ENCODE measurements at places on chromosomes 13 and 19.

DNA sequence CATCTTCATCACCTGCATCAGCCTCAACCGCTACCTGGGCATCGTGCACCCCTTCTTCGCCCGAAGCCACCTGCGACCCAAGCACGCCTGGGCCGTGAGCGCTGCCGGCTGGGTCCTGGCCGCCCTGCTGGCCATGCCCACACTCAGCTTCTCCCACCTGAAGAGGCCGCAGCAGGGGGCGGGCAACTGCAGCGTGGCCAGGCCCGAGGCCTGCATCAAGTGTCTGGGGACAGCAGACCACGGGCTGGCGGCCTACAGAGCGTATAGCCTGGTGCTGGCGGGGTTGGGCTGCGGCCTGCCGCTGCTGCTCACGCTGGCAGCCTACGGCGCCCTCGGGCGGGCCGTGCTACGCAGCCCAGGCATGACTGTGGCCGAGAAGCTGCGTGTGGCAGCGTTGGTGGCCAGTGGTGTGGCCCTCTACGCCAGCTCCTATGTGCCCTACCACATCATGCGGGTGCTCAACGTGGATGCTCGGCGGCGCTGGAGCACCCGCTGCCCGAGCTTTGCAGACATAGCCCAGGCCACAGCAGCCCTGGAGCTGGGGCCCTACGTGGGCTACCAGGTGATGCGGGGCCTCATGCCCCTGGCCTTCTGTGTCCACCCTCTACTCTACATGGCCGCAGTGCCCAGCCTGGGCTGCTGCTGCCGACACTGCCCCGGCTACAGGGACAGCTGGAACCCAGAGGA, 2.6 kb downstream of the P2RY11 start:
- no peak for DNase-seq

DNA sequence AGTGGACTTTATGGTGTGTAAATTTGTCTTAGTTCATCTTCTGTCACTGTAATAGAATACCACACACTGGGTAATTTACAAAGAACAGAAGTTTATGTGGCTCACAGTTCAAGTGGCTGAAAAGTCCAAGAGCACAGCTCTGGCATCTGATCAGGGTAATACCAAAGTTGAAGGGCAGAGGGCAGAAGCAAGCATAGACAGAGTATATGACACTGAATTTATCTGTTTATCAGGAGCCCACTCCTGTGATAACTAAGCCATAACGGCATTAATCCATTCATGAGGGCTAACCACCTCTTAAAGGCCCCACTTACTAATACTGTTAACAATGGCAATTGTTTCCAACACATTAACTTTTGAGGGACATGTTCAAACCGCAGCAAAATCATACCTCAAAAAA, 4.0 kb upstream of the RFXAP start:
- DNase-seq: no peak

DNA sequence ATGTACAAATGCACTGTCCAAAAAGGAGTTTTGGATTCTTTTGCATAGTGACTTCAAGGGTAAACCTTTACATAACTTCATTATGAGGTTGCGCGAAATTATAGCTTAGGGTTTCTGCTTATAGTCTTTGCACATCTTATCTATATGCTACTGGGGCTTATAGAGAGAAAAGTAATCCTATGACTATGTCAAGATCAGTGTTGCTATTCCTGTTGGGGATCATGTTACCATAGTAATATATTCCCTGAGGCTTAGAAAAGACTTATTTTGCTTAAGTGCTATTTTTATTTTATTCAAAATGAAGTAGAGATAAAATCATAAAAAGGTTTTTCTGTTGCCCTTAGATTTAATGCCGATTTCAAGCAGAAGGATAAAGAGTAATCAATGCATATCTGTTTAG, 14.7 kb upstream of the POSTN start:
- no peak for DNase-seq

DNA sequence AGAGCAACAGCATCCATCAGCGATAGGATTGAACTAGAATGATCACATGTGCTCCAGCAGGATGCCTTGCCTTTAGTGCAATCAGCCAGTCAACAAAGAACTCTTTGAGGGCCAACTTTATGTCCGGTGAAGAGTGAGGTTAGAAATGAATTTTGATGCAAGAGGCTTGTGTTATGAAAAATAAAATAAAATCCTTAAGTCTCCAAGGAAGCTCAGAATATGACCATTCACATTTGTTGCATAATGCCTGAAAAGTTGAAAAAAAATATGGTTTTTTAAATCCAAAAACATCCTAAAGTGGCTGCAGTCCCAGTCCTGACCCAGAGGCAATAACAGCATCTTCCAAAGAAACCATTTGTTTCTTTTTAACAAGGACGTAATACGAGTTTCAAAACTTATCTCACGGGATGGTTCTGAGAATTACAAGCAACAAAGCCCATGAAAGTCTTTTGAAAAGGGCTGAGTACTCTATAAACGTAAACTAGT, 61.3 kb downstream of the DCLK1 start:
- no peak for DNase-seq

DNA sequence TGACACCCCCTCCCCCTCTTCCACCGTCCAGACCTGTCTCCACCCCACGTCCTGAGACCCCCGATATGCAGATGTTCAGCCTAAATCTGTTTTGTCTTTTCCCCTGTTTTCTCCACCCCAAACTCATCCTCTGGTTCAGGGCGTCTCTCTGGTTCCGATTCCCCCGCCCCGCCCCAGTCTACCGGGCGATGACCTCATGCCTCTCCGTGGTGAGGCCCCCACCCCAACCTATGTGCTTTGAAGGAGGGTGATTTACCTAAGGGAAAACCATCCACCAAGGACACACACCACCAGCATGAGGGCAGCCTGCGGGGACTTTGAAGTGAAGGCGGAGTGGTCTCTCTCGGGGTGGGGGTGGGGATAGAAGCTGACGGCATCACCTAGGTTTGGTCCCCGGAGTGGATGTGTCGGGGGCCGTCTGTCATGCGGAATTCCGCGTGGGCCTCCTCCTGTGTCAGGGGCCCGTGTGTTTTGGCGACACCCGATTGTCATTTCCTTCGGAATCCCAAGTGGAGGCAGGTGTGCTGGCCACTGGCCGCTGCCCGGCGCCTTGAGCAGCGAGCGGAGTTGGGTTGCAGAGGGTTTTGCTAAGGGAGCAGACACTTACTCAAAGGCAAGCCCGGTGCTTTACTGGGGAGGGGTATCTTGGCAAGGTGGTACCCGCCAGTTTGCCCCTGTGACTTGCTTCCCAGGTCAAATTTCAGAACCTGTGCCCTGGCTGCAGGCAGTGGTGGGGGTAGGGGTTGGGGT, 1.4 kb downstream of the FZR1 start:
- DNase-seq: no peak

DNA sequence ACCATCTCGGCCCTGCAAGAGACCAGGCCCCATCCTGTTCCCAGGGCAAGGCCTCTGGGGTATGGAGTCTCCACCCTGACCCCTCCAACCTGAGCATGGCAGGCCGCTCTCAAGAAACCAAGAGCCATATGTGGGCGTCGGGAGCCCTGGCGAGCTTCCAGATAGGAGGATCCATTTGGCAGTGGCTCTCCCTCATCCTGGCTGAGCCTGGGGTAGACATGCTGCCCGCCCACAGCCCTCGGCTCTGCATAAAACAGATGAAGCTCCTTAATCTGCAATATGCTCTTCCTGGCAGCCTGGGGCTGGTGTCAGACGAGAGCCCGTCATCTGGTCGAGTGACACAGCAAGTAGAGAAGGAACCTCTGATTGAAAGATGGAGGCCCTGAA, 6.1 kb downstream of the ATP13A1 start:
- no peak for DNase-seq

DNA sequence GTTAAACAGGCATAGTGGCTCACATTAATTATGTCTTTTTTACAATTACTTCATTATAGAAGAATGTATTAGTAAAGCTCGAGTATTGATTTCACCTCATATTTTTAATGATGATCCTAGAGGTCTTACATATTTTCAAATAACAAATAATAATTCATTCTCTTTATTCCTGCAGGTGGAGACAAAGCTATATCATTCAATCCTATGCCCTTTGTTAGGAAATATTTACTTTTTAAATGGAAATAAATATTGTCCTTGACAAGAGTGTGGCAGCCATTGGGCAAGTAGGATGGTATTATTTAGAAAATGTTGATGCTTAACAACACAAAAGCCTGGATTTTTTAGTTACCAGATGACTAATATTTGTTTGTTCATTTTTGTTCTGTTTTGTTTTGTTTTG, 127.6 kb downstream of the COG6 start:
- DNase-seq: no peak

- no peak for DNase-seq
These were observed 51.6 kb upstream of the POMP start for GRCh38 chr13:28607187-28607955.

- DNase-seq: no peak
These were observed 102.7 kb downstream of the RAB20 start for GRCh38 chr13:110458594-110459365.

DNA sequence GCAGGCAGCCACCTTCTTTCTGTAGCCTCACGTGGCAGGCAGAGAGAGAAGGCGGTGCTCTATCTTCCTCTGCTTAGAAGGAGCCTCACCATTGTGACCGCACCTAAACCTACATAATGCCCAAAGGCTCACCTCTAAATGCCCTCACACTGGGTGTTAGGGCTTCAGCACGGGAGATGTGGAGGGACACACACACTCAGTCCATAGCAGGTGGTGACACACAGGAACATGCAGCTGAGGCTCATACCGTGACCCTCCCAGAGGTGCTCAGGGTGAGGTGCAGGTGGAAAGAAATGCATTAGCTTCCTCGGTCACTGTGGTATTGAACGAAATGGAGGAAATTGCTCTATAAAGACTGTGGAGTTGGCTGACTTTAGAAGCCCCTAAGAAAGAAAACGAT, 37.7 kb upstream of the TUBGCP3 start:
- DNase-seq: no peak

- DNase-seq: no peak
These were observed 18.8 kb downstream of the MTRF1 start for GRCh38 chr13:41244556-41244955.

DNA sequence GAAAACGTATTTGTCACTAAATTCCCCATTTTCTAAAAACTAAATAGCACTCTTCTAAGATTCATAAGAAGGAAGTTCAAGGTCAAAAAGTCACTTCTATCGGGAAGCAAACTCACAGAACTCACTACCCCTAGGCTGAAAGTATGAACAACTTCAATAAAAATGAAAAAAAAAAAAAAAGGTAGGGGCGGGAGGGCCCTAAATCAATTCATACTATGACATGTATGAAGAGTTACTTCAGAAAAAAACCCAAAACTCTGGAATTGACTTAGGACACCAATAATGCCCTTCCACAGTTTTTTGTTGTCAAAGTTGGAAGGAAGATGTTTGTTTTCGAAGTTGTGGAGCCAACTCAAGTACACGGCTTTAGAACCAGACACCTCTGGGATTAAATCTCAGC, 1.1 kb downstream of the SUCLA2 start:
- no peak for DNase-seq

- peak; percentile 10 for DNase-seq
These were observed 67.8 kb downstream of the RXFP2 start for GRCh38 chr13:31807090-31807541.

DNA sequence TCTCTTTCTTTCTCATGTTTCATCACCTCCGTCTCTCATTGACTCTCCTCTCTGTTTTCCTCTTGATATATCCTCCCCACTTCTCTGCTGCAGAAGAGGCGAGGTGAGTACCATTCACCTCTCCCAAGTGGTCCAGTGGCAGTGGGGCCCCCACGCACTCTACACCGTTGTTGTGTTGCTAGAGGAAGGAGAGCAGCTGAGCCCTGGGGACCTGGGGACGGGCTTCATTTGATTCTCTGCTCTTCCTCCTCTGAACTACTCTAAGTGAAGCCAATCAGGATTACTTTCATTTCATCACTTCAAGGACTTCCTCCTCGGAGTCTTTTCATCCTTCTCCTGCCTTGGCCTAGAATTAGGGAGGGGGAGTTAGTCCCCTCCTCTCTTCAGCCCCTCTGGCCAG, 64.6 kb downstream of the CCNE1 start:
- no peak for DNase-seq

DNA sequence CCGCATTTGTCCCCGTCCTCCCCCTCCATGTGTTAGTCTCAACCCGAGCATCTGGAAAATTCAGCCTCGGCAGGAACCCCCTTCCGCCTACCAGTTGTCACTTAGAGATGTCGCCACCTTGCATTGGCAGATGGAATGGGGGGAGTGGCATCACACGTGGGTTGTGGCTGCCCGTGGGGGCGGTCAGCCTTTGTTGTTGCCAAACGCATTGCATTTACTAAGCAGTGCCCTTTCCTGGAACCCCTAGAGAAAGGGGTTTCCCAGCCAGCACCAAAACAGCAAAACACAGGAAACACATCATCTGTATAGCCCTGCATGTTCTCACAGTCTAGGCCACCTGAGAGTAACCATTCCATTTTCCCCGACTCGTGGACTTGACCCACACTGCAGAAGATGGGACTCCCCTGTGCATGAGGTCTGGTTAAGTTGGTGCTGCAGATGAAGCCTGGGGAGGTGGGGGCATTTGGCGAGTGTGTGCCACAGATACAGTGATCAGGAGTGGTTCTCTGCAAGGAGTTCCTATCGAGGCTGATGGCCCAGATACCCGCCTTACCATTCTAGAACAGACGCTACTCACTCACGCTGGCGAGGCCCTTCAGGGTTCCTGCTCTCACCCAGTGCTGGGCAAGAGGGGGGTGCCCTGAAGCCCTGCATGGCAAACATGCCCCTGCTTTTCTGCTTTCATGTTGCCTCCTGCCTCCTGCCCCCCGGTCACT, 38.3 kb downstream of the TMED1 start:
- peak; percentile 92 for DNase-seq

GRCh38 chr13:95099541-95099940, 201.7 kb downstream of the ABCC4 start:
- no peak for DNase-seq

GRCh38 chr13:31172535-31172934, 10.8 kb upstream of the HSPH1 start:
- DNase-seq: no peak

DNA sequence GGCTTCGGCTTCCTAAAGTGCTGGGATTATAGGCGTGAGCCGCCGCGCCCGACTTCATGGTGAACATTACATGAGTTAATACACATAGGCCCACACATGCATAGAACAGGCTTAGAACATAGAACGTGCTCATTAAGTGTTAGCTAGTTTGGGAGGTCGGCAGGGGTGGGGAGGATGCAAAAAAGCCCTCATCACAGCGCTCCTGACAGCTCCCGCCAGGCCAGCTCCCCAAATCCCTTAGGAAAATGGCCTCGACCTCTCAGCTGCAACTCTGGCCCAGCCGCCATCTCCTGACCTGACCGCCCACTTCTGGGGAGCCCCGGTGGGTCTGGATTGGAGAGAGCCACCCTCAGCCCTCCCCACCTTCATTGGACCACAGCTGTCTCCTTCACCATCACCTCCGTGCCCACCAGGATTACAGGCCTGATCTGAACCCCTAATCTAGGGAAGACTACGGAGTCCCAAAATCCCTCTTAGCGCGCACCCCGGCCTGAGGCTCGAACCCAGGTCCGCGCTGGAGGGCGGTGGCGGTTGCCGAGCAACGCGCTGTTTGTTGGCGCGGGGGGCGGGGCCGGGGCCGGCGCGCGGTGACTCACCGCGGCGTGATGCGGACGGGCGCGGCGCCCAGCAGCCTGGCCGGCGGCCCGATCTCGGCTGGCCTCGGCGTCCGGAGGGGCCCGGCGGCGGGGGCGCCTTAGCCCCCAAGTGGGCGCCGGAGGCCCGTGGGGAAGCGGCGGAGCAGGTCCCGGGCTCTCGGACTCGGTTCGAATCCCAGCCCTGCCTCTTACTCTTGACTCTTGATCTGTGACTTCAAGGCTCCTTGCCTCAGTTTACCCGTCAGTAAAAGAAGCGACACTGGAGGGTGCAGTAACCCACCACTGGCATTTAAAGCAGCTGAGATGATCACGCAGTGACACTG, 26.7 kb upstream of the NANOS3 start:
- peak; percentile 65 for DNase-seq

- DNase-seq: no peak
These were observed 10.3 kb downstream of the IGSF23 start for GRCh38 chr19:44623626-44624025.
